ENCODE measurements at places on chromosomes 6 and 20. TPM values are rescaled to one million over a fixed set of nuclear protein-coding genes. Genes with fewer than 3 reads are reported as not detected.
A peak's percentile ranks its signal among the peaks of the same experiment; 100 is the strongest.

- H3K27ac ChIP-seq = no peak overlapping the region
- DNase-seq = no peak
- H3K4me3 ChIP-seq = no peak overlapping the region
Observed at GRCh38 chr6:131015630-131016263, 47.3 kb downstream of the EPB41L2 start.

- H3K27ac ChIP-seq = no peak overlapping the region
- H3K36me3 ChIP-seq = no peaks in the 10 kb centered on the region
- no peak for DNase-seq
- no peaks in the 10 kb centered on the region for H3K4me1 ChIP-seq
Observed at GRCh38 chr20:55160037-55160436, 684.6 kb downstream of the DOK5 start.

DNA sequence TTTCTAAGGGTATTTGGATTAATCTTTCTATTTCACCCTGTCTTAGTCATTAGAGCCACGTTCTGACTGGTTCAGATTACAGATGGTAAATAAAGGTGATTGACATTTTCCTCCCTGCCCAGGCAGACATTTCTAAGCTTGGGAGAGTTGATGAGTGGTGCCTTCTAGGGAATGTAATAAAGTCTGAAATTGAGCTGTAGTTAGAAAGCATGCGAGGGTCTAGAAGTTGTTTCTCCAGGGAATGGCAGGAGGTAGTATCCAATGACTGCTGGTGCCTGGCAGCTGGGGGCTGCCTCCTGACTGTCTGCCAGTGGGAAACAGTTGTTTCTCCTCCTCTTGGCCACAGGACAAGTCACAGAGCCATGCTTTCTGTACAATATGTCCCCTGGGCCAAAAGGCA is 14.6 kb downstream of the EDN3 start:
- H3K4me3 ChIP-seq = no peak overlapping the region
- H3K27ac ChIP-seq = no peak overlapping the region
- H3K27me3 ChIP-seq = no peaks in the 10 kb centered on the region
- H3K4me1 ChIP-seq = no peaks in the 10 kb centered on the region
- H3K36me3 ChIP-seq = no peaks in the 10 kb centered on the region

DNA sequence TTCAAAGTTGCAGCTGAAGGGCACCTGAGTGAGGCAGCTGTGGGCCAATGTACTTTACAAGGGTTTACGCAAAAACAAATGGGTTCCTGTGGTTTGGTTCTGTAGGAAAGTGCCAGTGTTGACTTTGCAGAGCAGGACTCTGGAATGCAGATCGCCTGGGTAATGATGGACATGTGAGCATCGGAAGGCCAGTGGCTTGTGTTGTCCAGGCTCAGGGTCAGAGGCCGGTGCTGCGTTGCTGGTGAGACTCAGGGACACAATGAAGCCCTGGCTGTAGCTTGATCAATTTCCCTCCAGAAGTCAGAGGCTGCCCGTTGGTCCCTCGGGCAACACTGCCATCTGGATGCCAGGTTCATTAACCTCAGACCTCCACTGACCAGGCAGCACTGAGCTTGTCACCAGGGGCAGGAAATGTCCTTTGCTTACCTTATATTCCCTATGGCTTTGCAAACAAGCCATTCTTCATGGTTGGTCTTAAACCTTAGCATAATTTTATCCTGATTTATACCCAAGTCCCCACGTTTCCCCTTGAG is 753.4 kb downstream of the QKI start:
- H3K4me3 ChIP-seq = no peak overlapping the region
- H3K36me3 ChIP-seq = no peaks in the 10 kb centered on the region
- no peaks in the 10 kb centered on the region for H3K4me1 ChIP-seq
- no peak for DNase-seq

The AVP gene
- not detected for total RNA-seq

DNA sequence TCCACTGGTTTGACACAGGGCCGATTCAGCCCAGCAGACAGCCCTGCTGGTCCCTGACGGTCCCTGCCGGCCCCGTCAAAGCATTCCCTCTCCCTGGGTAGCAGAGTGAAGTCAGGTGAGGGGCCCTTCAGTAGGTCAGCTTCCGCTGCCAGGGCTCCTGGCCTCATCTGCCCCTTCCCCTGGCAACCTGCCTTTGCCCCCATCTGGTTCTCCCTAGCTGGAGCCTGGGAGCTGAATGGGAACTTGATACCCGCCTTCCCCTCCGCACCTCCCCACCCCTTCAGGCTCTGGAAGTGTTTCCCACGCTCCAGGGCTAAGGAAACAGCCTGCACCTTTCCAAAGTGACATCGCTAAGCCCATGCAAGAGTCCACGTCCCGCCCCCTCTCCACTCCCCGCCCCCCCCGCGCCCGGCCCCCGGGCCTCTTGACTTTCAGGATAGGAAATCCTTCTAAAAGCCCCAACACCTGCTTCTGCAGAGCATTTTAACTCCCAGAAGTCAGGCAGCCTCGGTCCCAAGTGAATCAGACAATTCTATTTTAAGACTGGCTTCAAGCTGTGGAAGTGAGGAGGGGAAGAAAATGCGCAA is 53.3 kb downstream of the ISM1 start:
- H3K36me3 ChIP-seq = no peaks in the 10 kb centered on the region
- DNase-seq = no peak
- no peak overlapping the region for H3K4me3 ChIP-seq

The SLC22A16 gene
- not detected for total RNA-seq

GRCh38 chr6:168916576-168917211 is 337.0 kb downstream of the THBS2 start:
- no peaks in the 10 kb centered on the region for H3K4me1 ChIP-seq
- no peak for DNase-seq
- H3K4me3 ChIP-seq = no peak overlapping the region
- H3K27me3 ChIP-seq = peaks cover 10% of the 10 kb centered on the region
- H3K36me3 ChIP-seq = no peaks in the 10 kb centered on the region

GRCh38 chr20:15485519-15485918 is 1087.7 kb downstream of the KIF16B start:
- no peak overlapping the region for H3K27ac ChIP-seq
- H3K4me1 ChIP-seq = no peaks in the 10 kb centered on the region
- H3K27me3 ChIP-seq = no peaks in the 10 kb centered on the region
- no peak overlapping the region for H3K4me3 ChIP-seq
- H3K36me3 ChIP-seq = no peaks in the 10 kb centered on the region

- H3K27me3 ChIP-seq = no peaks in the 10 kb centered on the region
- no peak overlapping the region for H3K27ac ChIP-seq
- H3K4me1 ChIP-seq = peaks cover 6% of the 10 kb centered on the region
- no peak overlapping the region for H3K4me3 ChIP-seq
Observed at GRCh38 chr6:128307671-128308070, 212.7 kb downstream of the PTPRK start.

The APOBEC2 gene
- total RNA-seq = not detected

DNA sequence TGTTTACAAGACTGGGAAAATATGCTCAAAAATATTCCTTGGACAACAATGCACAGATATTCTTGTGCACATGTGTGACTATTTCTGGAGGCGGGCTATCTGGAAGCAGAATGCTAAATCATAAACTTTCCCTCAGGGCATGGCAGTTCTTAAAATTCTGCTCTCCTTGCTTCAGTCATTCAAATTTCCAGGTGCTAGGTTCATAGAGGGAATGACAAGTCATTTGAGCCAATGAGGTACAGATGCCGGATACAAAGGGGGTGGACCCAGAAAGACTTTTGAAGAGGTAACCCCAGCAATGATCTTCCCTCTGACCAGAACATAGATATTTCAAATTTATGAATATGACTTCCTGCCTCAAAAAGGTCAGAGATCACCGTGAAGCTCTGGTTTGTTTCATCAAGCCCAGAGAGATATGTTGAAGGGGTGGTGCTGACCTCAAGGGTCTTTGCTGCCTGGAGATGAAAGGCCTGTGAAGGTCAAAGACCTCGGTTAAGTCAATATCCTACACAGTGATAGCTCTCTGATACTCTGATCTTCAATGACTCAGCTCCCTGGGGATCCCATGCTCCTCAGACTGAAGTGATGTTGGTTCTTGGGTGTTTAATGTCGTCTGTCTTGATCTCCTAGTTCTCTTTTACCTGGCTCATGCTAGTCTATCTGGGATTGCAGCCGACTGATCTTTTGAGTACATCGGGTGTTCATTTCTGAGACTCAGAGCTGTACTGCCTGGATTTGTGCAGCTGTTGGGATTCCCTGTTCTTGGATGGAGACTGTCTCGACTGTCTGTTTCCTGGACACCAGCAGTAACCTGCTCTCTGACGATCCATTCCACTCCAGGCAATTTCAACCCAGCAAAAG is 47.5 kb upstream of the TSHZ2 start:
- no peaks in the 10 kb centered on the region for H3K36me3 ChIP-seq
- no peak overlapping the region for H3K4me3 ChIP-seq
- DNase-seq = no peak
- no peak overlapping the region for H3K27ac ChIP-seq

GRCh38 chr6:21592953-21593352 is 598 bp upstream of the SOX4 start:
- no peak for DNase-seq
- peaks cover 12% of the 10 kb centered on the region for H3K27me3 ChIP-seq
- no peak overlapping the region for H3K27ac ChIP-seq
- H3K4me1 ChIP-seq = peaks cover 24% of the 10 kb centered on the region

GRCh38 chr20:58693226-58694006 is 816 bp downstream of the NPEPL1 start:
- peak overlapping the region; percentile 66 for H3K27ac ChIP-seq
- peaks cover 4% of the 10 kb centered on the region for H3K4me1 ChIP-seq
- no peaks in the 10 kb centered on the region for H3K27me3 ChIP-seq
- DNase-seq = no peak

- no peaks in the 10 kb centered on the region for H3K27me3 ChIP-seq
- DNase-seq = no peak
- no peaks in the 10 kb centered on the region for H3K4me1 ChIP-seq
- no peak overlapping the region for H3K4me3 ChIP-seq
- H3K36me3 ChIP-seq = peaks cover 6% of the 10 kb centered on the region
- no peak overlapping the region for H3K27ac ChIP-seq
Observed at GRCh38 chr6:67630146-67630545, 1004.9 kb upstream of the ADGRB3 start.

- no peaks in the 10 kb centered on the region for H3K36me3 ChIP-seq
- no peaks in the 10 kb centered on the region for H3K4me1 ChIP-seq
- no peak for DNase-seq
- H3K4me3 ChIP-seq = no peak overlapping the region
- no peak overlapping the region for H3K27ac ChIP-seq
Observed at GRCh38 chr6:56511591-56511990, 131.1 kb downstream of the DST start.

- no peaks in the 10 kb centered on the region for H3K36me3 ChIP-seq
- DNase-seq = no peak
- no peak overlapping the region for H3K27ac ChIP-seq
- H3K4me3 ChIP-seq = no peak overlapping the region
- peaks cover 26% of the 10 kb centered on the region for H3K27me3 ChIP-seq
Observed at GRCh38 chr6:166772518-166772917, 145.5 kb upstream of the RPS6KA2 start.

- no peak for DNase-seq
- no peak overlapping the region for H3K27ac ChIP-seq
- H3K4me3 ChIP-seq = no peak overlapping the region
Observed at GRCh38 chr6:129638686-129639085, 71.3 kb downstream of the ARHGAP18 start.

- H3K27ac ChIP-seq = no peak overlapping the region
- peaks cover 52% of the 10 kb centered on the region for H3K36me3 ChIP-seq
- H3K4me1 ChIP-seq = peaks cover 19% of the 10 kb centered on the region
- no peaks in the 10 kb centered on the region for H3K27me3 ChIP-seq
- no peak for DNase-seq
Observed at GRCh38 chr6:8085053-8085511, 17.3 kb downstream of the EEF1E1 start.

The GGT7 gene
- 7.3 TPM for total RNA-seq

- DNase-seq = no peak
- no peak overlapping the region for H3K27ac ChIP-seq
- H3K4me3 ChIP-seq = no peak overlapping the region
- H3K36me3 ChIP-seq = no peaks in the 10 kb centered on the region
- no peaks in the 10 kb centered on the region for H3K4me1 ChIP-seq
Observed at GRCh38 chr20:60921022-60921622, 330.9 kb upstream of the CDH4 start.

GRCh38 chr20:47708140-47708807 is 77.0 kb downstream of the SULF2 start:
- H3K4me1 ChIP-seq = no peaks in the 10 kb centered on the region
- H3K4me3 ChIP-seq = no peak overlapping the region
- H3K27ac ChIP-seq = no peak overlapping the region
- DNase-seq = no peak
- H3K36me3 ChIP-seq = no peaks in the 10 kb centered on the region

DNA sequence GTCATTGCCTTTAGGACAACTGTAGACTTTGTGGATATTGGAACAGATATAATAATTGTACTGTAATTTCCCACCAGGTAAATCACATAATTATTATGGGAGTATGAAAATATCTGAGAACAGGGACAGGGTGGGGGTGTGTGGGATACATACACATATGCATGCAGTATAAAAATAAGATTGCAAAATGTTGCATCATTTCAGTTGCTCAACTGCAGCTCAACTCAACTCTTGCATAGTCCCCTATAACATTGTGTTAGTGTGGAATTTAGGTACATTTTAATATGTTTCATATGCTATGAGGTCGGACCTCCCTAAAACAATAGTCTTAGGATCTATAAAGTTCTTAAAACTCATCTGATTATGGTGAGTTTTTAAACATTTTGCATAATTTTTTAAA is 275.0 kb upstream of the FLRT3 start:
- no peak for DNase-seq
- H3K27me3 ChIP-seq = no peaks in the 10 kb centered on the region
- H3K36me3 ChIP-seq = peaks cover 4% of the 10 kb centered on the region
- H3K27ac ChIP-seq = no peak overlapping the region
- H3K4me3 ChIP-seq = no peak overlapping the region
- no peaks in the 10 kb centered on the region for H3K4me1 ChIP-seq

GRCh38 chr6:167341665-167342655 is 17.1 kb downstream of the TTLL2 start:
- H3K36me3 ChIP-seq = no peaks in the 10 kb centered on the region
- H3K4me1 ChIP-seq = no peaks in the 10 kb centered on the region
- H3K27me3 ChIP-seq = peaks cover 38% of the 10 kb centered on the region
- no peak overlapping the region for H3K27ac ChIP-seq

The SLC17A2 gene
- not detected for total RNA-seq

DNA sequence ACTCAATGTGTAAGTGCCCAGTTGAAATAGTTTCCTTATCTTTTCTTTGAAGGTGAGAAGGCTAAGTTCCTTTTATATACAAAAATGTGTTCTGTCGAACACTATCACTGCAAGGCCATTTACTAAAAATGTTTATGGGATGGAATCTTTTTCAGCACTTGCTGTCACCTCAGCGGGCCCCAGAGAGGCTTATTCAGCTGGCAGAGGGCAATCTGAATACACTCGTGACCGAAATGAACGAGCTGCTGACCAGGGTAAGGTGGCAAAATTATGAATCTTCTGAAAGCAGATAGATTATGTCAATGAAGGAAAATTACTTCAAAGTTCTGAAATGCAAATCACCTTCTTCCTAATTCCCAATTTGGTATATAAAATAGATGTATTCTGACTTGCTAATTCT is 340.2 kb downstream of the ARHGAP18 start:
- no peaks in the 10 kb centered on the region for H3K27me3 ChIP-seq
- peak overlapping the region; percentile 11 for H3K4me3 ChIP-seq
- DNase-seq = no peak

The CCN5 gene
- total RNA-seq = not detected

- H3K36me3 ChIP-seq = peaks cover 5% of the 10 kb centered on the region
- no peak overlapping the region for H3K4me3 ChIP-seq
- no peaks in the 10 kb centered on the region for H3K4me1 ChIP-seq
- H3K27ac ChIP-seq = no peak overlapping the region
- no peaks in the 10 kb centered on the region for H3K27me3 ChIP-seq
Observed at GRCh38 chr6:88890860-88891845, 72.3 kb downstream of the RNGTT start.
